ENCODE measurements at places on chromosomes 1 and 21.

DNA sequence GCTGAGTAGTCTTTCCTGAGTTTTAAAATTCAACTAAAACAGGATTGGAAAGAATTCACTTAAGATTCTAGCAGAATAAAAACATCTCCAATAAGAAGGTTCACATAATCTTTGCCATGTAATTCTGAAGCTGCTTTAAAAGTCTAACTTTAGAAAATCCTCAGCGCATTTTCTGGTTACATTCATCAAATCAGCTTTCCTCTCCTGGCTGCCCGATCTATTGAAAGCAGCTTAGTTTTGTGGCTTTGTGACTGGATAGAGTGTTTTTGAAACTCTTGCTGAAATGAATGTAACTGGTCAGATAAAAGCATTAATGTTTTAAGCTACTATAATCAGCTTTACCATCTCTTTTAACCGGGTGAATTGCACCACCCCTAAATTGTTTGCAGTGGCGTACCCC is 66.8 kb downstream of the DOP1B start:
- no peak overlapping the region for H3K27ac ChIP-seq
- H3K27me3 ChIP-seq: no peaks in the 10 kb centered on the region
- H3K4me3 ChIP-seq: no peak overlapping the region
- DNase-seq: no peak

DNA sequence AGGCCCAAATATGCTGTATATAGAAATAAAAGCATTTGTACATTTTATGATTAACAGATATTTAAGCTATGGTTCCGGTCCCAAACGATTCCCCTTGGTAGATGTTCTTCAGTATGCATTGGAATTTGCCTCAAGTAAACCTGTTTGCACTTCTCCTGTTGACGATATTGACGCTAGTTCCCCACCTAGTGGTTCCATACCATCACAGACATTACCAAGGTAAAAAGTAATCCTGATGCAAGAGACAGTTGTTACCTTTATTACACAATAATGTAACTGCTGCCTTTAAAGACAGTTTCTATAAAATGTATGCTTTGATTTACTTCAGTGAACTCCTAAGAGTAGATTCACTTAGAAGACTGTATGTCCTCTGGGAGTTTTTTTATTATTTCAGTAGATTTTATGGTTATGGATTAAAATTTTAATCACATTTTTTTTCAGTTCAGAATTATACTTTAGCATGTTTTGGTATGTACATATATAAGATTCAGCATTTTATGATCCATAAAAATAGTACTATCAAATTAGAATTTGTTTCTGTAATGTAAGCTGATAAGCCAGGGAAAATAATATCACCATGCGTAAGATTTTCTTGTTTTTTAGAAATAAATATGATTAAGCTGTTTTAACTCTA is 96.5 kb downstream of the USP25 start:
- H3K36me3 ChIP-seq: peaks cover 95% of the 10 kb centered on the region
- H3K27me3 ChIP-seq: no peaks in the 10 kb centered on the region
- no peaks in the 10 kb centered on the region for H3K4me1 ChIP-seq

- peaks cover 9% of the 10 kb centered on the region for H3K4me1 ChIP-seq
- no peaks in the 10 kb centered on the region for H3K36me3 ChIP-seq
- H3K4me3 ChIP-seq: peak overlapping the region; percentile 89
- DNase-seq: peak; percentile 50
- H3K27me3 ChIP-seq: no peaks in the 10 kb centered on the region
These were observed 15.6 kb upstream of the TTLL10 start for GRCh38 chr1:1157914-1158710.

GRCh38 chr1:223771814-223772770 is 59.8 kb downstream of the CAPN2 start:
- H3K4me3 ChIP-seq: no peak overlapping the region
- no peaks in the 10 kb centered on the region for H3K4me1 ChIP-seq
- DNase-seq: no peak
- H3K27ac ChIP-seq: no peak overlapping the region

- peak overlapping the region; percentile 72 for H3K4me3 ChIP-seq
- no peak for DNase-seq
- peaks cover 8% of the 10 kb centered on the region for H3K36me3 ChIP-seq
- H3K27ac ChIP-seq: no peak overlapping the region
These were observed 689 bp upstream of the GPR137B start for GRCh38 chr1:236141447-236142252.

- no peak overlapping the region for H3K27ac ChIP-seq
- H3K36me3 ChIP-seq: no peaks in the 10 kb centered on the region
- no peaks in the 10 kb centered on the region for H3K27me3 ChIP-seq
- H3K4me3 ChIP-seq: no peak overlapping the region
- no peak for DNase-seq
These were observed 197.1 kb downstream of the AJAP1 start for GRCh38 chr1:4851385-4852065.

GRCh38 chr21:41877901-41878830 is 978 bp downstream of the PRDM15 start:
- peak overlapping the region; percentile 64 for H3K4me3 ChIP-seq
- H3K27ac ChIP-seq: no peak overlapping the region
- peak; percentile 27 for DNase-seq
- no peaks in the 10 kb centered on the region for H3K27me3 ChIP-seq
- no peaks in the 10 kb centered on the region for H3K36me3 ChIP-seq
- H3K4me1 ChIP-seq: peaks cover 25% of the 10 kb centered on the region

DNA sequence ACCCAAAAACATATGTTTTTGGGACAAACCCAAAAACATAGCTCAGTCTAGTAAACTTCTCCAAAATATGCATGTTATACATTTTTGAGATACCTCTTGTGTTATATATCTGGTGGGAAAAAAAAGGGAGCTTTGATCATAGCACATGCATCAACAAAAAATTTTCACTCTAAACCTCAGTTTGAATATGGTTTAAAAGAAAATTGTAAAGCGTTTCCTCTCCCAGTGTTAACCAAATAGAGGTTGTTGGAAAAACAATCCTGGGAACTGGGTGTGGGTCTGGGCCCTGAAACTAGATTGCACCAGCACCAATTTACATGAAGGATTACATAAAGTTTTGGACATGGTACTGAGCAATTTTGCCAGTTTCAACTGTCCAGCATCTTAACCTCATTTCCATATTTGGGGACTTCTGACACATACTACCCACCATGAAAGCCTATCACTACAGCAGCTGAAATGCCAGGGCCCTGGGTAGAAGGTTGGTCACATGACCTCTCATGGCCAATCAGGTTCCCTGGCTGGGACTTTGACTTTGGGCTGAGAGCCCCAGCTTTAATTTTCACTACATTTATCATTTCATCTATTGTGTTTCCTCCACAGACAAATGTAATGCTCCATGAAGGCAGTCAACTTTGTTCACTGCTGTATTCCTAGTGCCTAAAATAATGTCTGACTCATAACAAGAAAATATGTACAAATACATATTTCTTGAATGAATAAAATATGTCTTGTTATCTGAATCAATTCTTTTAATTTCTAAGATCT is 150.7 kb downstream of the SETD4 start:
- no peaks in the 10 kb centered on the region for H3K27me3 ChIP-seq
- H3K36me3 ChIP-seq: no peaks in the 10 kb centered on the region
- no peak overlapping the region for H3K27ac ChIP-seq
- no peak overlapping the region for H3K4me3 ChIP-seq

DNA sequence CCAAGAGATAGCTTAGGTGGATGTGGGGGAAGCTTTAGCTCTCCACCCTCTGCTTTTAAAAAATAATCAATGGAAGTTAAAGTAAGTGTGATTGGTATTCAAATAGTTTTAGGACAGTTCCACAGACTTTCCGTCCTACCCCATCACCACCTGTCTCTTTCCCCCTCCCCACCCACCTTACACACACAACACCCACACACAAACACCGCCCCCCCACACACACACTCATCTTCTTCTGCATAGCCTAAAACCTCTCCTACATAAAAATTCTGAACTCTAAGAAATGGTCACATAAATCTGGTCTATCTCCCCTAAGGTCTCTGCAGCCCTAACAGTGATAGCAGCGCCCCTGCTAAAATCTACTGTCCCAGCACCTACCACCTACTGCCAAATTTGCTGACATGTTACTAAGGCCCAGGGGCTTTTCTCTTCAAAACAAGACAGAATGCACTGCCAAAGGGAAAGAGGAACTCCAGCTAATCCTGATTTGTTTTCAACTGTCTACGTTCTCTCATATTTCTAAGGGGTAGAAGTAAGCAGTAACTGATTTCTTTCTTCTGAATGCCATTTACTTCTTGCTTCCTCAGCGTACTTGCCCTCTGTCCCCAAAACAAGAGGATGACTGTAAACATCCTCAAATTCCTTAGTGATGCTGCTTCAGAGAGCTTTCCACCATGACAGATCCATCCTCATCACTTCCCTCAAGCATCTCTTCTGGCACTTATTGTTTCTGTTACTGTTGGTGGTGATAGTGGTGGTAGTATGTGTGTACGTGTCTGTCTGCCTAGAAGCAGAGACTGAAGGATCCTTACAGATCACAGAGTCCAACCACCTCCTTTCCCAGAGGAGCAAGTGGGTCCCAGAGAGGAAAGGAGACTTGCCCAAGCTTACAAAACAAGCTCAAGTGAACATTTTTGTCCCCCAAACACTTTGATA is 56.8 kb downstream of the LUZP1 start:
- H3K36me3 ChIP-seq: peaks cover 20% of the 10 kb centered on the region
- no peaks in the 10 kb centered on the region for H3K27me3 ChIP-seq
- no peak overlapping the region for H3K4me3 ChIP-seq
- peaks cover 5% of the 10 kb centered on the region for H3K4me1 ChIP-seq
- DNase-seq: no peak
- H3K27ac ChIP-seq: no peak overlapping the region

- H3K36me3 ChIP-seq: peaks cover 6% of the 10 kb centered on the region
- DNase-seq: no peak
- H3K4me3 ChIP-seq: no peak overlapping the region
These were observed 4.4 kb downstream of the PSEN2 start for GRCh38 chr1:226874579-226875425.

- no peaks in the 10 kb centered on the region for H3K4me1 ChIP-seq
- no peaks in the 10 kb centered on the region for H3K27me3 ChIP-seq
- H3K36me3 ChIP-seq: no peaks in the 10 kb centered on the region
- no peak overlapping the region for H3K27ac ChIP-seq
These were observed 191.9 kb downstream of the URB2 start for GRCh38 chr1:229817936-229818335.

DNA sequence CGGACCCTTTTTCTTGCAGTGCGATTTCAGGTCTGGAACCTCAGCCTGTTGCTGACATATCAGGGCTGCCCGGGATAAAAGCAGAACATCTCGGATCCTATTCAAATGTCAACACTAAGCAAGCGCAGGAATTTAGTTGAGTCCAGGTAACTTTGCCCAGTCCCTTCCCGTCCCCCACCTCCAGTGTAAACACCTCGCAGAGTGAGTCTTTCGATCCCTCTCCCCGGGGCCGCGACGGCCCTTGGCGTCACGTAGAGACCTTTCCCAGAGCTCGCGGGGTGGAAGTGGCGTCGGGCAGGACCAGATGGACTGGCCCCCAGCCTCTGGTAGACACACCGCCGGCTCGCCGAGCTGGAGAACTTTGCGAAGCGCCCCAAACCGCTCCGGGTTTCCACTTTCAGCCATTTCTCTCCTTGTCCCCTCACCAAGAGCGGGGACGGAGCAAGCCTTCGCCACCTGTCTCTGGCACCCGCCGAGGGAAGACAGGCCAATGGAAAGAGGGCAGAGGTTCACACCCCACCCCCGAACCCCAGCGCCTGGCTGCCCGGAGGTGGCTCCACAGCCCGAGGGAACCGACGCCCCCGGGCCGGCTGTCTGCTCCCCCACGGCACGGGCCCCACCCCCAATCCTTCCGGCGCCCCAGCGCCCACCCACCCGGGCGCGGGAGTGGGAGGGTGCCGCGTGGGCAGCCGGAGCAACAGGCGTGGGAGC is 570 bp downstream of the KCND3 start:
- H3K27me3 ChIP-seq: peaks cover 71% of the 10 kb centered on the region
- DNase-seq: no peak
- no peak overlapping the region for H3K4me3 ChIP-seq
- no peak overlapping the region for H3K27ac ChIP-seq
- no peaks in the 10 kb centered on the region for H3K4me1 ChIP-seq

DNA sequence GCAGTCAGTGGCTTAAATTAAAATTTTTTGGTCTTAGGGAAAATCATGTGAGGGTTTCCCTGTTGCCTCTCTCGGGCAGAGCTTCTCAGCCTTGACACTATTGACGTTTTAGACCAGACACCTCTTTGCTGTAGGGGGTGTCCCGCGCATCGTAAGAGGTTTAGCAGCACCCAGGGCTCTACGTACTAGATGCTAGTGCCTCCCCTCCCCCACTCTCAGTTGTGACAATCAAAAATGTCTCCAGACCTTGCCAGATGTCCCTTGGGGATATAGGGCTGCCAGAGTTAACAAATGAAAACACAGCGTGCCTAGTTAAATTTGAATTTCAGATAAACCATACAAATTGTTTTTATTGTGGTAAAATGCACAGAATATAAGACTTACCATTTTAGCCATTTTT is 293.3 kb downstream of the DISC1 start:
- H3K27me3 ChIP-seq: no peaks in the 10 kb centered on the region
- H3K4me1 ChIP-seq: peaks cover 11% of the 10 kb centered on the region
- H3K36me3 ChIP-seq: no peaks in the 10 kb centered on the region
- no peak overlapping the region for H3K4me3 ChIP-seq
- no peak overlapping the region for H3K27ac ChIP-seq

- H3K4me1 ChIP-seq: peaks cover 17% of the 10 kb centered on the region
- no peak overlapping the region for H3K27ac ChIP-seq
- H3K36me3 ChIP-seq: no peaks in the 10 kb centered on the region
These were observed 88.3 kb upstream of the SLC44A3 start for GRCh38 chr1:94731891-94732290.

DNA sequence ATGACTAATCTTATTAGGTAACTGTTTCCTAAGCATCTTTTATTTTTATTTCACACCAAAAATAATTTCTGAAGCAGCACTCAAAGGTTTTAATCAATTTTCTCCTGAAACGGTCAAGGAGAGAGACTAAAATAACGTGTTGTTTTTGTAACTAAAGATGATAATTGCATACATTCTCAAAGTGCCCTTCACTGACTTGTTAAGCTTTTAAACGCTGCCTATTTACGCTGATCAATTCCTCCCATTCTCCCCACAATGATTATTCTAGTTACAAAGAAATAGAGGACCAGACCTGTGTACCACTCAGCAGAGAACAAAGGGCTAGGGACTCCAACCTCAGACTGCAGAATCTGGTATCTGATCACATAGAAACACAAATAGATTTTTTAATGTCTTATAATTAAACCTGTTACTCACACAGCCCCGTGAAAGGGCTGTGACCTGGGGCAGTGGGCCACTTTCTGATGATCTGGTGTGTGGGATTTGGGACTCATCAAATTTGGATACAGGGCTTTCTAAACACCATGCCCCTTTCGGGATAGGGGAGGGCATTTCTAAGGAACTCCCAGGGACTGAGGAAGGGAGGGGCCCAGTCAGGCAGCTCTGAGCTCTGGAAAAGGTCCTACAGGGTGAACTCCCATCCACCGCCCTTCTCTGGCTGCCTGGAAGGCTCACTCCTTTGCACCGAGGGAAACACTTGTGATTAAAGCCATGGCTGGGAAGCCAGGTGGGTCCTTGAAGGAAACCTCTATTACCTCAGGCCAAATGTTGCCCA is 65.2 kb downstream of the BCAR3 start:
- no peaks in the 10 kb centered on the region for H3K4me1 ChIP-seq
- no peaks in the 10 kb centered on the region for H3K27me3 ChIP-seq
- no peak overlapping the region for H3K4me3 ChIP-seq
- H3K36me3 ChIP-seq: no peaks in the 10 kb centered on the region

All from CD14-positive monocyte (primary cell).